ENCODE measurements at places on chromosomes 16 and 17.

DNA sequence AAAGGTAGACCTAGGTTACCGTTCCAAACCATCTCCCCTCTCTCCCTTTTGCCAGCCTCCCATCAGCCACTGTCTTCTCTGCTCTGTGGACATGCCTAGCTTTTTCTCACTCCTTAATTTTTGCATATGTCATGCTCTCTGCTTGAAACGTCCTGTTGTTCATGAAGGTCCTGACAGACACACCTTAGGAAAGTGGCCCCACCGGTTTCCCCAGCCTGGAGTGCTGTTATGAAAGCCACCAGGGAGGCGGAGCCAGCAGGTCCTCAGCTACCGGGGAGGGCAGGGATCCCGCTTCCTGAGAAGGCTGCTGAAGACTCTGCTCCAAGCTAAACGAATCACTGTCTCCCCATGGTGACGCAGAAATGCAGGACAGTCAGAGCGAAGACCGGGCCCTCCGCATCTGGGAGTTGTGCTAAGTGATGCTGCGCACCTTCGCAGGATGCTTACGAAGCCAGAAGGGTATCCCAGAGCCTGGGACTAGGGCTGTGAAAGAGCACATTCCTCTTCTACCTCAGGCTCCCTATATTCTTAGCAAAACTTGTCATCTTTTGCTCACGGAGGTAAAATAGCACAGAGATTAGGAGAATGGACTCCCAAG, 2.3 kb upstream of the SLC16A11 start:
- DNase-seq: peak; percentile 73

GRCh38 chr17:65030618-65031017, 25.9 kb downstream of the GNA13 start:
- no peak for DNase-seq

DNA sequence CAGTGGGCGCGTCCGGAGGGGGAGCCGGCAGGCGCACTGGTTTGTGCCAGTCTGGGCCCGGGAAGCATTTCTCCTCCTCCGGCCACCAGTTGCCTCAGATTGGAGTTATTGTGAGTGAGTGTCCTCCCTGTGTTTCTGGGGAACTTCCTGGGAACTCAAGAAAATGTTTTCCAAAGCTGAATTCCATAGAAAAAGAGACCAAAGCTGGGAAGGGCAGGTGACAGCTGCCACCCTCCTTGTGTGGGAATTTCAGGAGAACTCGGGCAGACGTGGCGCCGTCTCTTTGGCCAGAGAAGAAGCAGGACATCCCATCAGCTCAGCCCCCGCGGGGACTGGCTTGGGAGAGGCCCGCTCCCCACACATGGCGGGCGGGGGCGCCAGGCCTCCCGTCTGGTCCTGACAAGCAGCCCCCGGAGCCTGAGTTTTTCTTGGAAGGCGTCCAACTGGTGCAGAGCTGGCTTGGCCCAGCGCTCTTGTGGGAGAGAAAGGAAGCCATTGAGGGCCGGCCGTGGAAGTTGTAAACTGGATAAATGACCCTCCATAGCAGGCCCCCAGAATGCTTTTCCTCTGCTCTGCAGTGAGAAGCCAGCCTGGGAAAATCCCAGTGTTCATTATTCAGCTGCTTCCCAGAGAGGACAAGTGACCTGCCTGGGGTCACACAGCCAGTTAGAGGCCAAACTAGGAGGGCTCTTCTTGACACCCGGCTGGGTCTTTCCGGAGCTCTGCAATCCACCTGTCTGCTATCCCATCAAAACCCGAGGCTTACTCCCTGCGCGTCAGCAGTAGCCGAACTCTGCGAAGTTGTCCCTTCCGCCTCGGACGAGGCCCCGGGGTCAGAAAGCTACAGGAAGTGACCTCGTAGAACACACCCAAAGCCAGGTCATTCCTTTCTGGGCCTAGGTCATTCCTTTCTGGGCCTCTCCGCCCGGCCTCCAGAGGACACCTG, 39.2 kb upstream of the GSE1 start:
- DNase-seq: no peak

DNA sequence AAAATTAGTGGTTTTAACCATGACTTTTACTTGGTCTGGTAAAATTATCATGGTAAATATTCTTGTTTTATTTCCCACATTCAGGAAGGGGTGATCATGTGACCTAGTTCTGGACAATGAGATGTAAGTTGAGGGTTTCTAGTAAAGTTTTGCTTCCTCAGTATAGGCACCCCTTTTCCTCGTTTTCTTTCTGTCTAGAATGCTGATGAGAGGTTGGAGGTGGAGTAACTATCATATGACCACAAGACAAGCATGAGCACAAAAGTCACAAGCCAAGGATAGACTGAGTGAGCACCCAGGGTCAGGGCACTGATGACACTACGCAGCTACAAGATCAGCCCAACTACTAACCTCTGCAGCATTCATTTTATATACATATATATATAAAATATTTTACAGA, 53.9 kb downstream of the MYO1D start:
- DNase-seq: no peak

DNA sequence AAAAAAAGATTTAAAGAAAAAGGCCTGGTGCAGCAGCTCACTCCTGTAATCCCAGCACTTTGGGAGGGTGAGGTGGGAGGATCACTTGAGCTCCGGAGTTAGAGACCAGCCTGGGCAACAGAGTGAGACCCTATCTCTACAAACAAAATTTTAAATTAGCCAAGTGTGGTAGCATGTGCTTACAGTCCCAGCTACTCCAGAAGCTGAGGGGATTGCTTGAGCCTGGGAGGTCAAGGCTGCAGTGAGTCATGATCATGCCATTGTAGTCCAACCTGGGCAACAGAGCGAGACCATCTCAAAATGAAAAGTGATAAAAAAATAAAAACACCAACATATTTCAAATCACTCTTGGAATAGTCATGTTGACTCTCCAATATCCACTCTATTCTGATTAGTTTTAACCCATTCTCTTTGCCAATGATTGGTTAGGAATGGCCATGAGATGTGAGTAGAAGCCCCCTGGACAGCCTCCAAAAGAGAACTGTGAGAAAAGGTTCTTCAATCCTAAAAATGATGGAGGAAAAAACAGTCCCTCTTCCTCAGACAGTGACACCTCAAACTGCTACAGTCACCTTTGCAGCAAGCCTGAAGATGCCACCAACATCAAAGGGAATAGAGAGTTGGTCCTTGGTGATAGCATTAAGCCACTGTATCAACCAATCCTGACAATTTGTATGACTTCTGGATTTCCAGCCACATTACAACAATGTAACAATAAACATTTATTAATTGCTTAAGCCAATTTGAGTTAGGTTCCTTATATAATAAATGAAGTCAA, 2.9 kb upstream of the KANSL1 start:
- DNase-seq: no peak

GRCh38 chr17:2366747-2367494, 29.6 kb downstream of the SGSM2 start:
- no peak for DNase-seq

GRCh38 chr17:45320931-45321461, 4.2 kb upstream of the MAP3K14 start:
- DNase-seq: no peak
